ENCODE measurements at places on chromosomes 2 and 18. TPM values are rescaled to one million over a fixed set of nuclear protein-coding genes. Genes with fewer than 3 reads are reported as not detected.

Gene SCN1A
- total RNA-seq: 0.24 TPM

DNA sequence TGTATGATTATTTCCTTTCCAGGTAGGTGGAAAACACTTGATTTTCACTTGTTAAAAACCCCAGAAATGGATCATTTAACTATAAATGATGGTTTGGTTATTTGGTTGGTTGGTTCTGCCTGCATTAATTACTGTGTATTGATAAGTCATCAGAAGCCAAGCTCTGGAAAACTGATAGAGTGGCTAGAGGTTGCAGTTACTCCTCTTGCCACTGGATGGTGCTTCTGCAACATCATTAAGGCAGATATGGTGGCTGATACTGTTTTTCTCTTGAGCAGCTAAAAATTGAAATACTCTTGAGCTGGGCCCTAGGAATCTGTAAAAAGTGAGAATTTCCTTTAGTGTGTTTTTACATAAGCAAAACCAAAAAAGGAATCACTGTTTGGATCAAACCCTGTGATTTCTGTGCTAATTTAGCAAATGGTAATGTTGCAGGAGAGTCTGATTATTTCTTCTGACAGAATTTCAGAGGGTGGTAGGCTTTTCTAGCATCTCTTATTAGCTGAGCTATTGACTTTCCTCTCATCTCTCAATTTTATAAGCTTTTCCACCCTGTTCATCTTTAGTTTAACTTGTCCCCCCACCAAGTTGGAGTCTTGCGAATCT, 54.3 kb downstream of the RAB10 start:
- no peak for DNase-seq

- DNase-seq: no peak
Measured at GRCh38 chr2:188986839-188987238, 12.7 kb downstream of the COL3A1 start.

DNA sequence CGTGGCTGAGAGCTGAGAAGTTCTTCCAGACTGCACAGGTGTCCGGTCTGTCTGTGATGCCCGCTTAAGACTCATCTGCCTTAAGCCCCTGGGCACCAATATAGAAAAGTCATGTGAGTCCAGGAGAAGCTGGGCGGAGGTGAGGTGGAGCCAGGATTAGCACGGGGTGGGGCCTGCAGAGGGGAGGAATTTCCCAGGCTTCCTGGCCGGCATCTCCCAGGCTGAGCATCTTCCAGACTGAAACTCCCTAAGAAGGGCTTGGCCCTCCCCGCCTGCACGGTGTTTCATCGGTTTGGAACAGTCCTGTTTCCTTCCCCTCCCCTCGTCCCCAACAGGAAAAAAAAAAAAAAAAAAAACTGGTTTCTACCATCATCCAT, 270.3 kb downstream of the ATAD2B start:
- DNase-seq: no peak

Gene FSHR
- total RNA-seq: 0.29 TPM

Gene NCL
- 356 TPM for total RNA-seq

DNA sequence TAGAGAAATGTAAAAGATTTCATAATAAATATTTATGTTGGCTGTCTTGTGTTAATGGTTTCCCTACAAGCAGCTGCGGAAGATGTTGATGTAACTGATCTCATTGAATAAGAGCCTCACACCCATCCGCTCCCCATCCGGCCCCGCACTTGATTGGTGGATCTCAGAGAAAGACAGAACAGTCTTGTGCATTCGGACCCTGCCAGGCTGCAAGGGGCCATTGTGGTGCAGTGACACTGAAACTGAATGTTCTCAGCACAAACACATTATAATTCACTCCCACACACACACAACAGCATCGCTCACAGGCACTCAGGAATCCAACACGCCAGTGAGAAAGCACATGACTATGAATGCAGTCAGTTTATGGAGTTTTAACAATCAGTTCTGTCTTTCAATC, 47.8 kb downstream of the PRELID3A start:
- peak; percentile 47 for DNase-seq

DNA sequence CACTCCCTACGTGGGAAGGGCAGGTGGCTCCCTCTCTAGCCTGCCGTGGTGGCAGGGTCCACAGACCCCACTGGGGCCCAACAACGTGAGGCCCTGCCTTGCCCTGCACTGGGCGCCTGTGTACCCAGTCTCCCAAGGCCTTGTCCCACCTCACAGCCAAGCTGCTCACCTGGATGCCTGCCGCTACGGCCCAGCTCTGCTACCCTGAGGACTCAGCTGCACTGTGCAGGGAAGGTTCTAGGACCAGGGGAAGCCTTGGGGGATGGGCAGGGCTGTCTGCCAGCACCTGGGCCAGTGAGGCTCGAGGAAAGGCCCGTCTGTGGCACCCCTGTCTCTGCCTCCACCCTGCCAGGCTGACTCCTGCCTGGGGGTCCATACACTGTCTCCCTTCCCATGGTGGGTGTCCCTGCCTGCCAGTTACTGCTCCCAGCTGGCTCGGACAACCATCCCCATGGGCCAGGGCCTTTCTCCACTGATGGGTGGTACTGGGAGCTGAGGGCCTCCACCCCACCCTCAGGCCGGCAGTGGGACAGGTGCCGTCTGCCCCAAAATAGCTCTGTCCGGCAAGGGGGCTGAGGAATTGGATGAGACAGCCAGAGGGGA, 33.2 kb downstream of the HS6ST1 start:
- DNase-seq: no peak

- no peak for DNase-seq
Measured at GRCh38 chr18:11752116-11752911, 63.2 kb downstream of the GNAL start.

- no peak for DNase-seq
Measured at GRCh38 chr2:23083966-23084365, 301.0 kb upstream of the KLHL29 start.

Gene CCDC68
- total RNA-seq: 4.9 TPM

Measured in left cardiac atrium (tissue), 4 donors.